ENCODE measurements at places on chromosomes 2 and 18.

DNA sequence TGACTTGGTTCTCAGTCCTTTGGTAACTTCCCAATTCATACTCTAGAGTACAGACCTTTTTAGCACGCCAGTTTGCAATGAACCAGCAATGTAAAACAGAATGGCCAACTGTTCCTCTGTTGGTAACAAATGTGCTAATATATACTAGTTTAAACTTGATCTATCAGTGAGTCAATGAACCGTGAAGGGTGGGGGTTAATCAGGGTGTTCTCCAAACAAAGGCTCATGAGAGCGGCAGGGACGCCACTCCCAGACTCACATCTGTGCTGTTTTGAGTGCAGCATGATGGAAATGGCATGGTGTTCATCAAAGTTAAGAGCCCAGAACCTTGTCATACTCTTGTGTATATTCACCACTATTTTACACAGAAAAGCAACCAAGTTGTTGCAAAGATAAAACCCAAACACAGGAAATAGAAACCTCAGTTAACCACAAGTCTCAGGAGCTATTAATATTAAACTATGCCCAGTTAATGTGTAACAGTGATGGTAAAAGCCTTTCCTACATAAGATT is 70.3 kb downstream of the CERKL start:
- DNase-seq = no peak

GRCh38 chr2:44652701-44653100 is 288.8 kb upstream of the SIX3 start:
- no peak for DNase-seq

DNA sequence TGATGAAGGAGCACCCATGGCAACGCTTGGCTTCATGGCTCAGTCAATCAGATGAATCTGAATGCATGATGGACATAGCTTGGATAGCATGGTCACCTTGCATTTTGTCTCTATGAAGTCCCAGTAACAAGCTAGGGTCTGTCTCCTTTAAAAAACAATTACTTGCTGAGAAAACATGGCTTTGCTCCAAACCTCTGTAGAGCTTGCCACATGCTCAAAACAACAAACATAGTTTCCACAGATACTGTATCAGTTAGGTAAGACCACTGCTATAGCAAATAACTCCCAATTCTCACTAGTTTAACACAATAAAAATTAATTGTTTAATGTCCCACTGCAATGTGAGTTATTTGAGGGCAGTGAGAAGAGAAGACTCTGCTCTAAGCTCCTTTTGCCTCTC is 401.0 kb downstream of the IRS1 start:
- no peak for DNase-seq

DNA sequence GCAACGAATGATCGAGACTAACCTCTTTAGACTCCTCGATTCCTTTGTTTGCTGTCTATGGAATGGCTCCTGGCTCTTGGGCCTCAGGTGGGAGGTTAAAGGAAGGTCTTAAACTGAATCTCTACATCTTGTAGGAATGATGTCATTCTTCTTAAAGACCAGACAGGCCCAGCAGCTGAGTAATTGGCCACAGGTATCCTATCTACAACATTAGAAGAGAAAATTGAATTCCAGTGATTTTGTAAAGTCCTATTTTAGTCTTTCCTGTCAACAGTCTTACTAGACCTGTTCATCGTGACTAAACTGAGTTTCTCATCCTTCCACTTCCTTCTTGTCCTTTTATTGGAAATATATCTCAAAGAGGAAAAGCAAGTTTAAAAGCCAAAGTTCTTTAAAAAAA is 274.8 kb downstream of the ALPK2 start:
- DNase-seq = no peak

- peak; percentile 64 for DNase-seq
Observed at GRCh38 chr18:76446321-76447257, 48.5 kb downstream of the ZNF516 start.

DNA sequence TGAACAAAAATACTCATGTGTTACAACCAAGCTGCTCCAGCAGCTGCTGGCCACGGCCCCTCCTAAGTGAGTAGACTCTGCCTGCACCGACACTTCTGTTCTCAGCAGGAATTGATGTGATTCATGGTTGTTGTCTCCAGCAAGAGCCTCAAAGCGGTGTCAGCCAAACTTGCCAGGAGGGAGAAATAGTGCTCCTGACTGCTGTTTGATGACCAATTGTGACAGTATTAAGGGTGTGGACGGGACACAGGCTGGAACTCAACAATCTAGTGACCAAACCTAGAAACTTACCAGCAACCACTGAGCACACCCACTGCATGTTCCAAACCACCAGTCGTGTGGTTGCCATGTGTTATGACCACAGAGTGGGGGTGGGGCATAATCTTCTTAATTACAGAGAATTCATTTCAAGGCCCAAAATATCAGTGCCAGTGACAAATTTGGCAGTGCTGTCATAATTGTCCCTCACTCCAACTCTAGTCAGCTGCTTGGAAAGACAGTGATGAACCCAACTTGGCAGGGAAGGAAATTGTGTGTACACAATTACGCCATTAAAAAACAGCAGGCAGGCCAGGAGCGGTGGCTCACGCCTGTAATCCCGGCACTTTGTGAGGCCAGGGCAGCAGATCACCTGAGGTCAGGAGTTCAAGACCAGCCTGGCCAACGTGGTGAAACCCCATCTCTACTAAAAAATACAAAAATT is 30.4 kb downstream of the FBLN7 start:
- DNase-seq = no peak

DNA sequence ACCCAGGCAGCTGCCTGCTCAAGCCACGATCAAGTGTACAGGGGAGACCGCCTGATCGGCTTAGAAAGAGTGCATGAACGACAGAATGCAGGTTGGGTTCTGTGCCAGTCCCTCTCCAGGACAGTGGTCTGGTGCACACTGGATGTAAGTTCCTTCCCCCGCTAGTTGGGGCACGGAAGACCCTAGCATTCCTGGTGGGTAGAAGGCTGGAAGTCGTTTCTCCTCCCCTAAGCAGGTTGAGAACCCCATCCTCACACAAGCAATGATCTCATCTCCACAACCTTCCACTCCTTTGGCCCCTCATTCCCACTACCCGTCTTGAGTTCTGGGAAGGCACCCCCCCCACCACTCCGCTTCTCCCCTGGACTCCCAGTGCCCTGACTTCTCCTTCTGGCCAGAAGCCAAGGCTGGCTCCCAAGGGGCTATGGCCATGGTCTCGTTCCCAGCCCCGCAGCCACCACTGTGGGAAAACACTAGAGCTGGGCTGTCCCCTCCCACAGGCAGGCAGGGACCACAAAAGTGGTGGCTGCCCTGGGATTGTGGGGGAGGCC is 1.4 kb upstream of the ANKRD39 start:
- DNase-seq = peak; percentile 68

GRCh38 chr2:128036748-128037607 is 9.1 kb upstream of the SAP130 start:
- no peak for DNase-seq

DNA sequence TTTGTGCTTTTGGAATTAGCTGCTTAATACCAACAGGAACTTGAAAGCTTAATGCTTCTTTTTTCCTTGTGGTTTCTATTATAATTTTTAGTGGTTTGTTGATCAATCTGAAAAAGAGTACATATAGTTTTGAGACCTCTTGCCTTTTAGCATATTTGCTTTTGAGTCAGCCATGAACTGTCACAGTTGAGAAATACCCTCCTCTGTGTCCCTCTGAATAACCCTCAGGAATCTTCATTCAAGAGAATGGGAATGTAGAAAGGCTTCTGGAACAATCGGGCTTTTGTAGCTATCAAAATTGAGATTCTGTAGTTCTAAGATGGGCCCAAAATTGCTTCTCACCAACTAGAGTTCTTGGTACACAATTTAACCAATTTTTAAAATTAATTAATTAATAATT is 451.1 kb upstream of the TRIB2 start:
- DNase-seq = no peak

DNA sequence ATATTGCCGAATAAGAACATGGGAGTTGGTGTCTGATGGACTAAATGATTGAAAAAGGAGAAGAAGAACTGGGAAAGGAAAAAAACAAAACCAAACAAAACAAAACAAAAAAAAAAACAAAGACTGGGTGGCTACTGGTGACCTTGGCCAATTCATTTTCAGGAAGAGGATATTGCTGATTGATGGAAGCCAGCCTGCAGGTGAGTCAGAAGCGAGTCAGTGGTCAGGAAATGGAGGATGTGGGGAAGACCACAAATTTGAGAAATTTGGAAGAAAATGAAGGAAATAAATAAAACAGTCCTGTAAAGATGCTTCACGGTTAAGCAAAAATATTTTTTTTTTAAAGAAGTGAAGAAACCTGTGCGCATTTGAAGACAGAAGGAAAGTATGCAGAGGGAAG is 296.9 kb downstream of the ZNF521 start:
- no peak for DNase-seq

DNA sequence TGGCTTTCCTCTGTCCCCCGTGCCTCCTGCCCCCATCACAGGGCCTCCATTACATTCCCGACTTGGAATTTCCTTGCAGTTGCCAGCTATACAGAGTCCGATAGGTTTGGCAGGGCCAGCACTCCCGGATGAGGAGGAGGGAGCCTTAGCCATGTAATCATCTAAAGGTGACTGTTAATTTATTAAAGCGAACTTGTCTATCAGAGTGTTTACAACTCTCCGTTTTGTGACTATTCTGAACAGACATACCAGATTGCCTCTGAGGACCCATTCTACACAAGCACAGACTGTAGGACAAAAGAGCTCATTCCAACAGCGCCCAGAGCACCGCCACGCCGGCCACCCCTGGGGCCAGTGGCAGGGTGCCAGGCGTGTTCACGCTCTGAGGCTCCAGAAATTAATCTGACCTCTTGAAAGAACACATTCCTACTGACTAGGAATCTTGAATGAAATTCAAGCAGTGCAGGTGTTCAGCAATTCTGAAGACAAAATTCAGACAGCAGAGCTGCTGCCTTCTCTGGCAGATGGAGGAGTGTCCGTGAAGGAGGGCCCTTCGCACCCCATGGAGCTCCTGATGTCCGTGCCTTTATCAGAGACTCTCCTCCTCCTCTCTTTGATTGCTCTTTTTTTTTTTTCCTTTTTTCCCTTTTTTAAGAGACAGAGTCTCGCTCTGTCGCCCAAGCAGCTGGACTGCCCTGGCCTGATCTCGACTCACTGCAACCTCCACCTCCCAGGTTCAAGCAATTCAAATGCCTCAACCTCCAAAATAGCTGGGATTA is 58.1 kb upstream of the RALBP1 start:
- DNase-seq = no peak

DNA sequence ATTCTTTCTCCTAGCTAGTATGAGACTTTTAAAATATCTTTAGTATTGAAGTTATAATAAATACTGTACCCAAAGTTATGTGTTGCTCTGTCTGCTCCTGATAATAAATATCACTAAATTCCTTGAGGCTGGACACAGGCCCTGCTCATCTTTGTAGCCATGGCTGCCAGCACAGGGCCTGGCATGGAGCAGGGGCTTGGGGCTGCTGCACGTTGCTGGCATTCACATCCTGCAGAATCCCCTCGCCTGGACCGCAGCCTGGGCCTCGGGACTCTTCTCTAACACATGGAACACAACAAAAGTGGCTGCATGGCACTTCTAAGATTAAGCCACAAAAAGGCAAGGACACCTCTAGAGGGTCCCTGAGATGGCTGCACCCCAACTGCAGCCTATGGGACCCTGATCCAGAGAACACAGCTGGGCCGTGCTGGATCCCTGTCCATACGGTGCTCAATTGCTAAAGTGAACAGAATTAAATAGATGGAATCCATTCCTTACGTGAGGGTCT is 477.5 kb upstream of the MYT1L start:
- DNase-seq = no peak

GRCh38 chr2:38549071-38549704 is 53.5 kb downstream of the HNRNPLL start:
- no peak for DNase-seq

- DNase-seq = no peak
Observed at GRCh38 chr2:4391013-4391412, 687.6 kb downstream of the DCDC2C start.

GRCh38 chr18:31487246-31488015 is 10.5 kb upstream of the DSG2 start:
- no peak for DNase-seq

GRCh38 chr18:36829362-36830157 is 633 bp downstream of the KIAA1328 start:
- DNase-seq = no peak

DNA sequence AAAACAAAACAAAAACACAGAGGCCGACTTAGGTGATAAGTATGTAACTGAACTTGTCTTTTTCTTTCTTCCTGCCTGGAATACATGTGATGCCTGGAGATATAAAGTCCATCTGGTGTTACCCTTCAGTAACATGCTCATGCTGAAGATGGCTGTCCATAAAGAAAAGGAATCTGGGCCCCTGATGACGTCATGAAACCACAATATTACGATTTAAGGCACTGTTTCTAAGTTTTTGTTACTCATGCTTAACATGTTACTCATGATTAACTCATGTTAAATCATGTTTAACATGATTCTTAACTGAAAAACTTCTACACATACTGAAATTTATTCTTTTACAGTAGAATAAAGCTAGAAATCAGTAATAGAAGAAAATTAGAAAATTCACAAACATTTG is 49.0 kb downstream of the STRADB start:
- no peak for DNase-seq

GRCh38 chr2:5234563-5234962 is 457.6 kb upstream of the SOX11 start:
- no peak for DNase-seq

DNA sequence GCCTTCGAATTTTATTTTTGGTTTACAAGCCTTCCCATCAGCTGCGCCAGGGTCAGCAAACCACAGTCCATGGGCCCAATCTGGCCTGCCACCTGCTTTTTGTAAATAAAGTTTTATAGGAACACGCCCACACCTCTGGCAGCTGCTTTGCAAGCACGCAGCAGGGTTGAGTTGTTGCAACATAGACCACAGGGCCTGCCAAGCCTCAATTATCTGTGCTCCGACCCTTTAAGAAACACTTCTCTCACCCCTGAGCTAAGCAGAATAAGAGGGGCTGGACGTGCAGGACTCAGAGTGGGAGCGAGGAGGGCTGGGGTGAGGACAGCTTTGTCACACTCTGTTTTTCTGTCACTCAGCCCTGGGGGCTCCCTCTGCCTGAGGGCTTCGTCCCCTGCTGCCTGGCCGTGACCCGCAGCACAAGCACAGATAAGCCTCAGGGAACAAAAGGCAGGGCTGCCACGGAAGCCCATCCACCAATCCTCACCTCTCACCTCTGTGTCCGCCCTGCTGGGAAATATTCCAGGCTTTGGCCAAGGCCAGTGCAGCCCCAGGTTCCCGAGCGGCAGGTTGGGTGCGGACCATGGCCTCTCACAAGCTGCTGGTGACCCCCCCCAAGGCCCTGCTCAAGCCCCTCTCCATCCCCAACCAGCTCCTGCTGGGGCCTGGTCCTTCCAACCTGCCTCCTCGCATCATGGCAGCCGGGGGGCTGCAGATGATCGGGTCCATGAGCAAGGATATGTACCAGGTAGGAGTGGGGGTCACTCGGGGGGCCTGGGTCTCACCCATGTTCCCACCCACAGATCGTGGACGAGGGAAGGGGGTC is at the start of gene AGXT:
Gene AGXT, plus strand, starts transcription at position 539 of the 823 bp plus-strand sequence. Its CDS starts 42 bp downstream, at position 581.
- DNase-seq = no peak

DNA sequence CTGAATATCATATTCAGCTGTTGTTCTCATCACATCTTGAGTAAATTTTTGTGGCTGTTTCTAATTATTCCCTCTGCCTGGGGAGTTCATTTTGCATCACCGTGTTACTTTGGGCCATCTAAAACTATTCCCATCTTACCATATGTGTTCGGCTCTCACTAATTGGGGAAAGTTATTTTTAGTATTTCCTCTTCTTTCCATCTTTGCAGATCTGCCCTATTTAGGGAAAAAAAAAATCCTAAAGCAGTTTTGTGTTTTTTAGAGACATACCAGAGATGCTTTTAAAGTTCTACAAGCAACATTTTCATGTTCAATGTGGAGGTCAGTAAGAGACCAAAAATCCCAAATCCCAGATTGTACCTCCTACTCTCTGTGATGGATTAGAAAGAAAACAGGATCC is 111.3 kb upstream of the NDUFV2 start:
- DNase-seq = no peak
